Thoracic aorta (tissue), 2 donors: ENCODE measurements at places on chromosomes 7 and 10.

DNA sequence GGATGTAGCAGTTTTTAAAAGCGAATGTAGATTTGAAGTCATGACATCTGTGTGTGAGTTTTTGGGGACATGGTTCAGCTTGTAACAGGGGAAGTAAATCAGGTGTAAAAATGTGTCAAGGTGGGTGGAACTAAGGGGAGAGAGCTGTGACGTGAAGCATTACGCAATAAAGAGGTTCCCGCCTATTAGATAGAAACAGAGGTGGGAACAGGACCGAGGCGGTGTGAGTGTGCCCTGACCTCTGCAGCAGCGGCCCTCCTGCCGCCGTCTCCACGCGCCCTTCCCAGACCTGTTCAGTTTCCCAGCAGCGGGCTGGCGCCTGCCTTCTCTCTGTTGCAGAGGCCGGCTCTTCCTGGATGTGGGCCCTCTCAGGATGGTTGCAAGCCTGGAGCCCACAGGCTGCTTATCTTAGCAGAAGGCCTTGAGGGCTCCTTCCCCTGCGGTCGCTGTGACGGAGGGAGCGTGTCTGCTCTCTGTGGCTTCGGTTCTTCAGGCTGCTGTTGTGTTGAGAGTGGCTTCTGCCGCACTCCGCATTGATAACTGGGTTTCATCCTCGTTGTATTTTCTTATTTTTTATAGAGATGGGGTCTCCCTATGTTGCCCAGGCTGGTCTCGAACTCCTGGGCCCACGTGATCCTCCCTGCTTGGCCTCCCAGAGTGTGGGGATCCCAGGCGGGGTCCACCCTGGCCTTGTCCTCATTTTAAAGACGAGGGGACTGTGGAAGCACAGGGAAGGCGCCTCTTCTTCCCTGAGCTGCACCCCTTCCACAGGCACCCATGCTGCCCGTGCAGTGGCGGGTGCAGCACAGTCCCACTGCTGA, 65.0 kb downstream of the DNAJB6 start:
- DNase-seq = no peak

- no peak for DNase-seq
These were observed 361.9 kb downstream of the GLRX3 start for GRCh38 chr10:130498042-130498441.

DNA sequence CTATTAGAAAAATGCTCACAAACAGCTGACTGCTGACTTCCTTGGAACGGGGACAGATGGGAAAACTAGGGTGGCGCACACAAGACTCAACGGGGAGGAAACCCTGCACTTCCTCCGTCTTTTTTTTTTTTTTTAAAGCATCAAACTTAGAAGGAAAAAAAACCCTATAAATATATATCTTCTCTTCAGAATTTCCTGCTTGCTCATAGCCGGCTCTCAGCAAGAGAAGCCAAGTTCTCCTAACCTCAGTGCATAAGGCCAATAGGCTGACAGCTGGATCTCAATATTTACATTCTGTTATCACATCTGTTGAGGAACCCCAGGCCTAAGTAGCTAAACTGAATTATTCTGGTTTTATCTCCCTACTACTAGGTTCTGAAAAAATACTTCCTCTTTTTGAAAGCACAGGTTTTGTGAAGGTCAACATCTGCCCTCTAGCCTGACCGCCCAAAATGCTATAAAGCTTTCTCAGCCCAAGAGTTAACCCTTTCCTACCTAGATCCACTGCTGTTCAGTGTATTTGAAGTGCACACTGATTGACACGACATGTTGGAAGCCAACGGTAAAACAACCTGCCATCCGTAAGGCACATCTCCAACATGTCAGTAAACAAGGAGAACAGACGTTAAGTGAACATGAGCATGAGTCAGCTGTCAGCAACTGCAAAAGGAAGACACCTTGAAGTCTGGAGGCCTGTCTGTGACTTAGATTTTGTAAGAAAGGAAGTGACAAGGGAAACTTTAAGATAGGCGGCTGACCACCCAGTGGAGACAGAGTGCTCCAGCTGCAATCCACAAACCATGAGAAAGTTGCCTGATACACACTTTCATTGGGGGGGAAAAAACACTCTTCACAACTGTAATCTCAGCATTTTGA, 83.8 kb downstream of the EBLN1 start:
- DNase-seq = no peak

GRCh38 chr10:8594176-8594575, 539.7 kb downstream of the GATA3 start:
- DNase-seq = no peak

DNA sequence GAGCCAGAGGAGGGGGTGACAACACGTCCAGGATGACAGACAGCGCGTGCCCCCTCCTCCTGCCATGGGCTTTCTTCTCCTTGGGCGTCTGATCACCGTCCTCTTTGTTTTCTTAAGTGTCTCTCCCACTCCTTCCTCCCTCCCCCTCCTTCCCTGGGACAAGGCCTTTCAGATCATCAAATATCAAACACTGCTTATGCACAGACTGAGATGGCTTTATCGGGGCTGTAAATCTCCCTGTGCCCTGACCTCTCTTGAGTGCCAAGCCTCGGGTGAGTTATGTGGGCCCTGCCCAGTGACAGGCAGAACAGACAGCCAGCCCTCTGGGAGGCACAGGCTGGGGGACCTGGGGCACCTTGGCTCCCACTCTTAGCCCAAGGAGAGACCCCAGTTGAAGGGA, 116.4 kb downstream of the C10orf105 start:
- no peak for DNase-seq
